Tongue (tissue), 3 donors: ENCODE measurements at places on chromosomes 3 and 15.

- DNase-seq = no peak
Observed at GRCh38 chr3:191237047-191237882, 38.2 kb downstream of the OSTN start.

DNA sequence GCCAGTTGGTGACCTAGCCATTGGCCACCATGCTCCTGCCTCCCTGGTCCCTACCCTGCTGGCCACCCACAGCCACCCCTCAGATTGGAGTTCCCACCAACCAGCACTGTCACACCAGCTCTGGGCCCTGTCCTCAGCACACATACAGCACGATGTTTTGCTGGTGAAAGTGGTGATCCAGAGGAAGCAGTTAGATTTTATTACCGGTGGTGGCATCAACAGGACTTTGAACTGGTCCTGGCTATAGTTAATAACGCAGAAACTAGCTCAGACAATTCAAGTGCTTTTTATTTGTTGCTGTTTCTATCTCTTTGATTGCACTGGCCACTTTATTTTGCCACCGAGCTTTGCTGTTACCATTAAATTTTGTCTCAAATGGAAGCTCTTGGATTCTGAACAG is 16.4 kb upstream of the KLHL24 start:
- no peak for DNase-seq

- no peak for DNase-seq
Observed at GRCh38 chr15:67411486-67411885, 109.4 kb upstream of the C15orf61 start.

DNA sequence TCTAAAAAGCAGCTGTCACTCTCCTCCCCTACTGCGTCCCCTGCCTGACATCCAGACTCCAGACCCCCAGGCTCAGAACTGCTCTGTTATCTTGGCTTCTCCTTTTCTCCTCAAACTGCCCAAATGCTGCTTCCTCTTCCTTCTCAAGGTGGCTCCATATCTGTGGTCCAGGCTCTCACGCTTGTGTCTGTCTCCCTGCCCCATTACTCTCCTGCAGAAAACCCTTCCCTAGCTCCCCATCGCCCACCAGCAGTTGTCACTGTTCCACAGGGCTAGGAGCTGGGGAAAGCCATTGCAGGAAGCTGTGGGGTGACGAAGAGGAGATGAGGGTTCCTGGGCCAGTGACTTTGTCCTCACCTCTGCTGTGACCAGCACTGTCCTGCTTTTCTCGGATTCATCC is 30.7 kb upstream of the CGNL1 start:
- DNase-seq = peak; percentile 51

GRCh38 chr3:13300546-13301285 is 119.4 kb downstream of the NUP210 start:
- DNase-seq = no peak

- DNase-seq = no peak
Observed at GRCh38 chr3:143160437-143160836, 40.9 kb downstream of the CHST2 start.

DNA sequence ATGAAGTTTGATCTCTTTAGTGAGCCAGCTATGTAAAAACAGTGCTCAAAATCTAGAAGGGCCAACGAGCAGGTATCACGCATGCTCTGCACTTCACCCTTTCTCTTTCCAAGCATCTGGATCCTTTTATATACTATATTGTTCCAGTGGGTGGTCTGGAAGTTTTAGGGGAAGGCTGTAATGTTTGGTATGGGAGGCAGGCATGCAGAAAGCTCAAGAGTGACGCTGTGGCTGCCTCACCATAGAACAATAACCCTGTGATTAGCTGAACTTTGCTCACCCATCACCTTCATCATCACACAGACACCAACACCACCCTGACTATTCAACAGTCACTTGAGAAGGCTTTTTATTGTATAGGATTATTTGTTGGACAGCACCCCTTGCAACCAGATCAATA is 81.6 kb downstream of the FBN1 start:
- DNase-seq = peak; percentile 39

- no peak for DNase-seq
Observed at GRCh38 chr15:40097096-40097967, 11.3 kb downstream of the BMF start.

- DNase-seq = no peak
Observed at GRCh38 chr3:152236716-152237115, 32.0 kb upstream of the MBNL1 start.

GRCh38 chr3:177179281-177180067 is 17.8 kb downstream of the TBL1XR1 start:
- no peak for DNase-seq

DNA sequence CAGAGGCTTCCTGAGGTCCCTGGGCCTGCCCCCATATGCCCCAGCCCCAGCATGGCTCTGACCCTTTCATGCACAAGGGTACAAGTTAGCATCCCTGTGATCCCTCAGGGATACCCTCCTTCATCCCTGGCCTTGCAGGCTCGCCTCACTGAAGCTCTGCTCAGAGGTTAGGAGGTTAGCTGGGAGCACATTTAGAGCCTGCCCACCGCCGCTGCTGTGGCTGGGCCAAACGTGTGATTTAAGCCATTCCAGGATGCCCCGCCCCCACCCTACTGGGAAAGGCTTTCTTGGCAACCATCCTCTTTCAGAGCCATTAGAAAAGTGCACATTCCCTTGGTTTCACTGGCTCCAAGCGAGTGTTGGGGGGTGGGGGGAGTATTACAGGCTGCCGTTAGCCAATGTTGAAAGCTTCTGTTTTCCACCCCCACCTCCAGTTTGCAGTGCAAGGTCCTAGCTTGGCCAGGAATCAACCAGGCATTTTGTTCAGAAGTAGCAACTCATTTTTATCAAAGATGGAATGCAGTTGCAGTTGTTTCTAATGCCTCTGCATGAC is 6.3 kb upstream of the HES1 start:
- peak; percentile 85 for DNase-seq

DNA sequence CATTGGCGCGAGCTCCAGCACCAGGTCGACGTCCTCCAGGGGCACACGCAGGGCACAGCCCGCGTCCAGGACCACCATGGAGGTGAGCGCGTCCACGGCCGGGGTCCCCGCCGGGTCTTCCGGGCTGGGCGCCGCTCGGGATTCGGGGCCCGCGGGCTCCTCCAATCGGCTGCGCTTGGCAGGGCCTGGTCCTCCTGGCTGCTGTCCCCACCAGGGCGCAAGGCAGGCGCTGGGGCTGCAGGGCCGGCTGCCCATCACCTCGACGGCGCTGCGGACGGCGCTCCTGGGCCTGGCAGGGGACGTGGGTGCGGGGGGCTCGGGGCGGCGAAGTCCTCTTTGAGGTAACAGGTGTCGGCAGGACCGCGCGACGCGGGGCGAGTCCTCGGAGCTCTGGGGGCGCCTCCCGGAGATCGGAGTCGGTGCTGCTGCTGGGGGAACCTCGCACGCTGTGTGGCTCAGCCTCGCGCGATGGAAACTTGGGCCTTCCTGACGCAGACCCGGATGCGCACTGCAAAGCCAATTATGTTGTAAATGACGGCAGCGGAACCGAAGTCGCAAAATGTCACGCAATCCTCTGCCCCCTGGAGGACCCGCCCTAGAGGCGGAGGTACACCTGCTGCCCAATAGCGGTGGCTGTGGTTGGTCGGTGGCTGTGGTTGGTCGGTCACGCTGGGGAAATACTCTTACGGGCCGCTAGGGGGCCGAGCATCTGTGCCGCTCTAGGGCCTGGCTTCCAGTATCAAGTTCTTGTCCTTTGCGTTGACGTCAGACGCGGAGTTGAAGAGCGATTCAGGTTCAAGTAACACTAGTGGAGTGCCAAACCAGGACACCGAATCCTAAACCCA is at the start of gene PRR23C:
PRR23C (minus strand) TSS at position 527 of the 845 bp plus-strand sequence; CDS start at position 255, 272 bp downstream.
- DNase-seq = no peak

DNA sequence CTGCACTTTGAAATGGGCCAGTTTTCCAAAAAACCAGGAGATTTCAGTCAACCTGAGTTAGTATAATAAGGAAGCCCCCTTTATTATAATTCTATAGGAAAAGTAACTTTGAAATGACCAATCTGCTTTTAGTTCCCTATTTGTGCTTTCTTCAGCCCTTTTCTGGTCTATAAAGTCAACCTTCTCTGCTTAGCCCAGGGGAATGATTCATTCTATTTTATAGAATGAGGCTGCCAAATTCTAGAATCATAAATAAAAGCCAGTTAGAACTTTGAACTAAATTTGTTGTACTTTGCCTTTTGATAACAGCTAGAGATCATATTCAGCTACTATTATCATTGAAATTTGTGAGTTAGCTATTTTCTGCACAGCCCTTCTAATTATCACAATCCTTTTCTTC is 24.7 kb downstream of the CIP2A start:
- DNase-seq = no peak

- DNase-seq = no peak
Observed at GRCh38 chr3:111733154-111733553, 125.9 kb upstream of the PHLDB2 start.

GRCh38 chr15:101351736-101352135 is 56.7 kb upstream of the SNRPA1 start:
- no peak for DNase-seq

DNA sequence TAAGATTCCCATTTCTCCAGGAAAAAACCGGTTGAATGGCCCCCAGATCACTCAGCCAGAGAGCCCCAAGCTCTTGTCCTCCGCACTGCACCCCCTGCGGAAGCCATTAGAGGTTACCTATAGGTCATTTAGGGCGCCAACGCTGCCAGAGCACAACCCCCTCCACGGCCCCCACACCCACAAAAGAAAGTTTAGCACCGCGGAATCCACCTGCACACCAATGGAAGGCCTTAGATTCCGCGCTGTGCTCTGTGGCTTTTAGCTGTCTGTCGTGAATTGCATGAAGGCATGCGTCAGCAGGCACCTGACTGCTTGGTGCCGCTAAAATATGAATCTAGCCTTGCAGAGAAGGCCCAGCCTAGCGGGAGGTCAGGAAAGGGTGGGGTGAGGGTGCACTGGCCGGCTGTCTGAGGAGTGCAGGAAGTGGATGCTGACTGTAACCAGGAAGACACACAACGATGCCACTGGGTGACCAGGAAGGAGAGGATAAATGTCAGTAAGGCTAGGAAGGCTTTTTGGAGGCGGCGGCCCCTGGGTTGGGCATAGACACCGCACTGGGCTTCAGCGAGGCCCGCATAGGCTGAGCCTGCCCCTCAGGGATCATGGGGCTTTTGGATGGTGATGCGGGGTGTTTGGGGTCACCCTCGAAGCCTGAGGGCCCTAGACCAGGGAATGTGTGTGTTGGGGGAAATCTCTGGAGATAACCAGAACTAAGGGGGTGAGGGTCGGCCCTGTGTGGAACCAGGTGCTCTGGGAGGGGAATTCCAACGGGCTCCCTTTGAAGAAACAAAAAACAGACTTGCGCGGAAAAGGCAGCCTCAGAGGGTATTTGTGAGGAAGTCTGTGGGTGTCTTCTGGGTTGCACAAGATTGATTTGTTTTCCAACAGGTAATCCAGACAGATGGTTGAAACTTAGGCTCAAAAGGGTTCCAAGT is 976 bp upstream of the NUP210 start:
- DNase-seq = no peak
